ENCODE measurements at places on chromosomes 16 and 17. TPM values are rescaled to one million over a fixed set of nuclear protein-coding genes. Genes with fewer than 3 reads are reported as not detected.

CCT6B gene
- 2.6 TPM for total RNA-seq

SLC4A1 gene
- not detected for total RNA-seq

NOD2 gene
- 0.52 TPM for total RNA-seq

WFDC1 gene
- total RNA-seq, result 1.3 TPM

RNF157 gene
- 4.8 TPM for total RNA-seq

HERPUD1 gene
- 119 TPM for total RNA-seq

EVPL gene
- total RNA-seq, result not detected

KCNH4 gene
- total RNA-seq, result 0.16 TPM

All from left ventricle myocardium inferior (tissue), 1 donor.